ENCODE measurements at places on chromosomes 6 and 20. TPM values are rescaled to one million over a fixed set of nuclear protein-coding genes. Genes with fewer than 3 reads are reported as not detected.

Gene OR2B6
- total RNA-seq, result not detected

Gene ECT2L
- total RNA-seq, result not detected

Gene PRSS35
- total RNA-seq, result 5.2 TPM

Gene C6orf58
- not detected for total RNA-seq

Measured in fibroblast of villous mesenchyme (primary cell).